ENCODE measurements at places on chromosomes 5 and 9. TPM values are rescaled to one million over a fixed set of nuclear protein-coding genes. Genes with fewer than 3 reads are reported as not detected.

Gene EDIL3
- total RNA-seq, result 80.1 TPM

GRCh38 chr9:127974001-127974768, 6.6 kb downstream of the EEIG1 start:
- DNase-seq, result no peak

Gene TTC16
- total RNA-seq, result not detected

- no peak for DNase-seq
Measured at GRCh38 chr9:86734771-86735170, 212.5 kb downstream of the GAS1 start.

Gene ADCY2
- total RNA-seq, result not detected

Gene SLC25A2
- 0.29 TPM for total RNA-seq

DNA sequence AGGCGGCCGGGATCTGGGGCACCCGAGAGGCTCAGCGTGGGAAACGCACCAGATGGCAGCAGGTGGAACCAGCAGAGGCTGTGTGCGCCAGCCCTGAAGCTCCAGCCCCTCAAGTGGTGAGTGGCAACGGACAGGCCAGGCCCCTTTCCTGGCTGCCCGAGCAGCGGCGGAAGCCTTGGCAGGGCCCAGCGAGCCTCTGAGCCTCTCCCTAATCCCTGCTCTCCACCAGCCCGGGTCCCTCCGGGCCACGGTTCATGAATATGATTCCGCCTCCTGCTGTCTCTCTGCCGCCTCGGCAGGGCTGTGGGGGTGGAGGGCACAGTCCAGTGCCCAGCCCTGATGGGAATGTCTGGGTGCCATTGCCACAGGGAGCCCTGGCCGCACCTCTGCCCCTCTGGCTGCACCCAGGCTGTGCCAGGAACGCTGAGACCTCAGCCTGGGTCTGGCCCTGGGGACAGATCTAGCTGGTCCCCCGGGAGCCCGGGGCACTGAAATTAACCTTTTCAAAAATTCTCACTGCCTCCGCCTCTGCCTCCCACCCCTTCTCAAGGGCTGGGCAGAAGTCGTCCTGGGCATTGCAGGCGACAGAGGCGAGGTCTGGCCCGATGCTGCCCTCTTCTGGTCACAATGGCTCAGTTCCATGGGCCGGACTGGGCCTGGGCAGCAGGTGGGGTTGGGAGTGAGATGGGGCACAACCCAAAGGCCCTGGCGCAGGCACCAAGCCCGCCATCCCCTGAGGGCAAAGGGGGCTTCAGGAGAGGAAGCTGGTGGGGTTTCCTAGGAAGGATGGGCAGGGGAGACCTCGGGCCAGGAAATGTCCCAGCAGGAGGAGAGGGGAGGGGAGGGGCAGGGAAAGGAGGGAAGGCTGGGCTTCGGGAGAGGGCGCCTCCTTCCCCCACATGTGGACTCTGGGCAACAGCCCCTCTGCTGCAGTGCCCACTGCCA, 20.3 kb downstream of the CCDC187 start:
- no peak for DNase-seq

GRCh38 chr9:38281917-38282316, 110.6 kb upstream of the ALDH1B1 start:
- DNase-seq, result no peak

- no peak for DNase-seq
Measured at GRCh38 chr9:105257809-105258208, 13.4 kb downstream of the SLC44A1 start.

Gene ZNF879
- total RNA-seq, result 2.4 TPM

- no peak for DNase-seq
Measured at GRCh38 chr5:181234455-181235306, 9.0 kb downstream of the RACK1 start.

Gene HTR4
- total RNA-seq, result not detected

- no peak for DNase-seq
Measured at GRCh38 chr5:148799737-148800527, 26.5 kb upstream of the ADRB2 start.

GRCh38 chr5:83430130-83431010, 41.2 kb upstream of the VCAN start:
- peak; percentile 9 for DNase-seq

DNA sequence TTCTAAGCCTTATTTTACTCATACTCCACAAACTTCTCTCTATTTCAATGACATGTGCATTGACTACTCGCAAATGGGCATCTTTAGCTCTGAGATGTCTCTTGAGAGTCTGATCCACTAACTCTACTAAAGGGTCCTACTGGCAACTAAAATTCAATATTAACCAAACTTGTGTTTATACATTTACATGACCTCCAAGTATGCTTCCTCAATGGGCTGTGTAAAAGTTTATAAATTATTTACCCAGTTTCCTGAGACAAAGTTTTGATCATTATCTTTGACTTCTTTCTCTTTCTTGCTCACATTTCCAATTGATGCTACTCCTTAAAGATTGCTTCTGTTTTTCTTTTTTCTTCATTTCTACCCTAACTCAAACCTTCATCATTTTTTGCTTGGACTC, 510.1 kb upstream of the DAB2 start:
- DNase-seq, result no peak

DNA sequence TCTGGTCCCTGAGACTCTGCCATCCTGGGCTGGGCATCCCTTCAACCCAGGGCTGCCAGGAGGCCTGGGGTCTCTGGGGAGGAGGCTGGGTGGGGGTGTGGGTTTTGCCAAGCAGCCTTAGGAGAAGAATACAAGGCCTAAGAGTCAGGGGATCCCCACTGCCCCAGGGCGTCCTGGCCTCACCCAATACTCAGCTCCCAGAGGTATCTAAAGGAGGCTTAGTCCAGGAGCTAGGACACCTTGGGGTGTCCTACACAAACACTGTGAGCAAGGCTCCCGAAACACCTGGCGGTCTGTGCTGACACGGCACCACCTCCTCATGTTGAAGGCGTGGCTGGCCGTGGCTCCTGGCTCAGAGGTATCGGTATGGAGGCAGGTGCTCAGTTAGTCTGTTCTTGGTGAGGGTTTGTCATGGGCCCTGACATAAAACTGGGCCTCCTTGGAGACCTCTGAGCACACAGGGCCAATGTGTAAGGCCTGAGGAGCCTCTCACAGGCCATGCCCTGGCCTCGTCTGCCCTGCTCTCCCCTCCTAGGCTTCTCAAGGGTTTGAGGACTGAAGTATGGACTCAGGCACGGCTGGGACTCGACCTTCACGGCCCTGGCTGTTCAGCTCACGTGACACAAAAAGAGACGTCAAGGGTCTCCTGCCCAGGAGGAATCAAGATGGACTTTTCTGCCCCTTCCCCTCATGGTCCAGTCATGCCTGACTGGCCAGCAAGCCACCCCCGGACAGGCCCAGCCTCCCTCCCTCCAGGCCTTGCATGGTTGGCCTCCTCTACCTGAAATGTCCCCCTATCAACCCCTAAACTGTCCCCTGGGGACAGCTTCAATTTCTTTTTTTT, 277.3 kb downstream of the FSTL4 start:
- DNase-seq, result no peak

GRCh38 chr5:127834094-127834531, 130.9 kb downstream of the CCDC192 start:
- DNase-seq, result no peak

Gene FOXD4L5
- not detected for total RNA-seq

Gene PCDHGB2
- 0.98 TPM for total RNA-seq

Gene GBGT1
- total RNA-seq, result 10.0 TPM

DNA sequence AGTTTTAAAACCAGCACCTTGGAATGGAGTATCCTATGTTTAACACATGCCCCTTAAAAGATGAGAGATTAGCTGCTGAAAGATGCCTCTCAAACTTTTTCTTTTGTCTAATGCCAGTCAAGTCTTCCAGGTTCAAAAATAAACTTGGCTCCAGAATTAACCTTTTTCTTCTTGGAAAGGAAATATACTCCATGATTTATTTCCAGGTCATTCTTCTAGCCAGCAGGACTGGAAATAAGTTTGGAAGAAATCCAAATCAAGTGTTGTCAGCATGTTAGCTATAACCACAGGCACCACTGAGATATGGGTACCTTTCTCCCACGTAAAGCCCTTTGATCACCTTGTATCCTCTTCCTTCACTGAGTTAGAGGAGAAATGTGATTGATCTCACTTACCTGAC, 56.1 kb downstream of the NLN start:
- no peak for DNase-seq

- no peak for DNase-seq
Measured at GRCh38 chr5:13263701-13264100, 680.8 kb downstream of the DNAH5 start.

- no peak for DNase-seq
Measured at GRCh38 chr5:116521173-116521872, 53.3 kb downstream of the SEMA6A start.

DNA sequence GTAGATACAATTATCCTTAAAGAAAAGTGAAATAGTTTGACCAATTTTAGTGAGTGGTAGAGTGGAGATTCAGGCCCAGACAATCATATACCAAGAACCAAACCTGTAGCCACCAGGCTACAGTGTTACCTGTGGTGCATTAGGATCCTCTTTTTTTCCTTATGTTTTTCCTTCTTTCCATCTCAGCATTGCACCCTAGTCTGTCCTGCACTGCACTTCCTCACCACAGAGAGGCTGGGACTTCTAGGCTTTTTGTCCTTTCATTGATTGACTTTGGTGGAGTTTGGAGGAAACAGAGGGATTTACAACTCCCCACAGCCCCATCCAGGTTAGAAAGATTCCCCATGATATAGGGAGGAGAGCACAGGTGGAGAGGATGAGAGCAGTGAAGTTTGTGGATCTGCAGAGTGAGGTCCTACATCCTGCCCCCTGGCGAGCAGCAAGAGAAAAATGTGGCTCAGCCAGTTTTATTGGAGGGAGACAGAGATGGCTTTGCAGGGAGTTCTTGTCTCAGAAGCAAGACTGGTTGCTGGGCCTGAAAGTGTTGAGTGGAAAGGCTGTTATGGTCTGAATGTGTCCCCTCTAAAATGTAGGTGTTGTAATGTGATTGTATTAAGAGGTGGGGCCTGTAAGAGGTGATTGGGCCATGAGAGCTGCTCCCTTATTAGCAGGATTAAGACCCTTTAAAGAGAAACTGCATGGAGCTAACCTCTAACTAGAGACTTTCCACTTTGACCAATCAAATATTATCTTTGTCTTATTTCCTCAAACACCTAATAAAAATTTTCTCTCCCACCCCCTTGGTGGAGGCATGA, 36.2 kb downstream of the KIF4B start:
- DNase-seq, result no peak

DNA sequence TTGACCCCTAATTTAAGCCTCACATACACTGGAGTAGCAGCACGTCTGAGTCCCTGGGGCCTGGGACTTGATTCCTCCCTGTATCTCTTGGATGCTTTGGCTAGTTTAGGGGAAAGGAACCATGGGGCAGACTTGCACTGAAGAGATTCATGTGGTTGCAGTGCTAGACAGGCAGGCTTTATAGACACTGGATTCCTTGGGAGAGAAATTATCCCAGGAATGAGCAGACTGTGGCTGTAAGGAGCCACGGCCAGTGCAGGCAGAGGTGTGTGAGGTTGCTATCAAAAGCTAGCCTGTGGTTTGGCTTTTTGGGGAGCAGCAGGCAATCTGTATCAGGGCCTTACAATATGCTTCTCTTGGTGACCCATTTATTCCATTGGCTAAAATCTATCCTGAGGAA, 20.5 kb upstream of the PITX1 start:
- DNase-seq, result no peak

DNA sequence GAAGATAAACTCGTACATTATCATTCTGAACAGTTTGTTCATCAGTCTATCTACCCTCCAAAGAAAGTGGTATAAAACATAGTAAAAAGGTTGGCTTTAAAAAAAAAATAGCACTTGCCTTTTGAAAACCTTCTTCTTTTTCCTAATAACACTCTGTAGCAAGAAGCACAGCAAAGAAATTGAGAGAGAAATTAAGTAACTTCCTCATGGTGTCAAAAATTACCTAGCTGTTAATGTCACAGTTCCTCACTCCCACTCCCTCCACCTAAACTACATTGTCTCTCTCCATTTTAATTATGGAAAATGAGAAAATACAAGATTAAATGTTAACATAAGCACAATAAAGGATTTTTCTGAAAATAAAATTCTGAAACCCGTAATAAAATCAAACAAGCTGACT, 72.2 kb downstream of the CERT1 start:
- DNase-seq, result no peak

DNA sequence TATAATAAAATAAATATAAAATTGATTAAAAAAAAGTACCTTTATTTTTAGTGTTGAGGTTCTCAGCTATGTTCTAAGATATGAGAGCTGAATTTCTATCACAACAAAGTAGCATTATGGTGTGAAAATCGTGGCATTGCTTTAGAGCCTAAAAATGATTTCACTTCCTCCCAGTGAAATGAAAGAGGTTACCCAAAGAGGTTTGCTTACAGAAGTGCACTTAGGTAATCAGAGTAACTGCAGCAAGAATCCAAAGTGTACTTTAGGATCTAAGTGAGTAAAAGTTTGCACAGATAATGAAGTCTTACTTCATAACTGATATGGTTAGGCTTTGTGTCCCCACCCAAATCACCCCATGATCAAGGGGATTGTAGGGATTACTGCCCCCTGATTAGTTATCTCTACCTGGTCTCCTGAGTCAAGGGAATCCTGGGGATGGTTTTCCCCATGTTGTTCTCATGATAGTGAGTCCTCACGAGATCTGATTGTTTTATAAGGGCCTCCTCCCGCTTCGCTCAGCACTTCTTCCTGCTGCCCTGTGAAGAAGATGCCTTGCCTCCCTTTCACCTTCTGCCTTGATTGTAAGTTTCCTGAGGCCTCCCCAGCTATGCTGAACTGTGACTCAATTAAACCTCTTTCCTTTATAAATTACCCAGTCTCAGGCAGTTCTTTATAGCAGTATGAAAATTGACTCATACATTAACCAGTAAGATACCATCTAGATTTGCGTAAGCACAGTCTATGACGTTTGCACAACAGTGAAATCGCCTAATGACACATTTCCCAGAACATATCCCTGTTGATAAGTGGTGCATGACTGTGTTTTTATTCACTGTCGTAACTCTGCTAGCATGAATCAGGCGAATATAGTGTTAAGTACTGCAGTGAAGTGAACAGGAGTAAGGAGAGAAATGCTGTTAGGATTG, 40.3 kb upstream of the LRRC70 start:
- peak; percentile 10 for DNase-seq

- DNase-seq, result no peak
Measured at GRCh38 chr5:58080573-58080972, 379.3 kb downstream of the PLK2 start.

DNA sequence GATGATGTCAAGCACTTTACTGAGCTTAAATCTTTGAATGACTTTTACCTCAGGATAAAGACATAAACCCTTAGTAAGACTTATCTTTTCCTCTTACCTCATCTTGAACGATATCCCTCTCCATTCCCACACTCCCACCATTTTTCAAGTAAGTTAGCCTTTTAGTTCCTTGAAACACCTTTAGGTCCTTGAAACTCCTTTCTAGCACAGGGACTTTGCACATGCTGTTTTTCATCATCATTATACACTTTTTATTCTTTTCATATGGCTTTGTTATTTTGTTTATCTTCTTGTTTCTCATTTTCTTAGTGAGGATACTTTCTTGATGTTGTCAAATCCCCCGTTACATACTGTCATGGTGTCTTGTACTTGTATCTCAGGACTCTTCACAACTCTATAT, 24.8 kb downstream of the YTHDC2 start:
- no peak for DNase-seq
